ENCODE measurements at places on chromosomes 3 and 15.

DNA sequence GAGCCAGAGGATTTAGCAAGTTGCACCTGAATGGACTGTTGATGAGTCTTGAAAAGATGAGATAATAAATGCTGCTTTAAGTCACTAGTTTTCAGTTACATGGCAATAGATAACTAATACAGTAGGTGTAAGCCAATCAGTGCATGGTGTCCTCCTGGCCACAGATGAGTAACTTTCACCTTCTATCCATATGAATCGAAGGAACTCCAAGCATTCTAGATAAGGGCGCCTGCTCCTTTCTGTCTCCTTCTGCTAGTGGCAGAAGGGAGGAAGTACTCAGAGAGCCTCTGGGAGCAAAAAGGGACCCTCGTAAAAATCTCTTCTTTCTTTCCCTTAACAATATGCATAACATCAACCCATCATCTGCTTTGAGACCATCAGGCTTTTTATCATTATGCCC lies 37.3 kb downstream of the TM6SF1 start:
- no peak for DNase-seq

GRCh38 chr15:80503319-80503952 lies 99.3 kb downstream of the ARNT2 start:
- no peak for DNase-seq

GRCh38 chr3:181892848-181893247 lies 181.1 kb downstream of the SOX2 start:
- DNase-seq: no peak

GRCh38 chr3:142148044-142148791 lies 1.1 kb downstream of the TFDP2 start:
- peak; percentile 37 for DNase-seq

DNA sequence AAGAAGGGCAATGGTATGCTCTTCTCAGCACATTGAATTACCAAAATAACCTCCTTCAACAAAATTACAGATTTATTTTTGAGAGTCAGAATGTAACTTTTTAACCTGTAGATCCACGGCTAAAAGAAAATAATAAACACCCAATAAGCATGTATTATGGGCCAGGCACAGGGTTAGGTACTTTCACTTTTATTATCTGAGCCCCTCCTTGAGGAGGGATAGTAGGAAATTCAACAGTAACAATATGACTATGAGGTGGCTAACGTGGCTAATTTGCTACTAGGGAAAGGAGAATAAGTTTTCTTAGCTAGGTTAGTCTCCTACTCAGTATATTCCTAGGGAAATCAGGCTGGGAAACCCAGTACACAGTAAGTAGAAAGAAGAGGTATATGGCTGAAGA lies 306.9 kb downstream of the GAP43 start:
- DNase-seq: no peak

GRCh38 chr3:57822686-57823085 lies 66.6 kb downstream of the SLMAP start:
- no peak for DNase-seq

GRCh38 chr15:89097313-89097712 lies 9.1 kb downstream of the ABHD2 start:
- no peak for DNase-seq

- no peak for DNase-seq
Observed at GRCh38 chr3:122859021-122859805, 64.3 kb downstream of the SLC49A4 start.

DNA sequence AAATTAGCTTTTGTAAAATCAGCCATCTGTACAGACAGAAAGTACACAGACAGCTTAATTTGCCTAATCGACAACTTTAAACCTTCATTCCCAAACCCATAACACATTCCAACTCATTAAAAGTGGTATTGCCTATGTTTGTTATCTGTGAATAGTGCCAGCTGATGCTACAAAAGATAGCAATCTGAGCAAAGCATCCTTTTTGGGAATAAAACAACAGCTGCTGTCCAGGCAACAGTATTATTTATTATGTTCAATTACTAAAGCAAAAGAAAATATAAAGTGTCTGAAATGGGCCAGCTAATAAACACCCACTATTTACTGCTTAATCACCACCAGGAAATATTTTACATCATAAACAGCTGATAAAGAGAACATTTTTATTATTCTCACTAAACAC lies 134.8 kb upstream of the ABI3BP start:
- DNase-seq: no peak

GRCh38 chr3:184373422-184373821 lies 4.6 kb downstream of the THPO start:
- no peak for DNase-seq

DNA sequence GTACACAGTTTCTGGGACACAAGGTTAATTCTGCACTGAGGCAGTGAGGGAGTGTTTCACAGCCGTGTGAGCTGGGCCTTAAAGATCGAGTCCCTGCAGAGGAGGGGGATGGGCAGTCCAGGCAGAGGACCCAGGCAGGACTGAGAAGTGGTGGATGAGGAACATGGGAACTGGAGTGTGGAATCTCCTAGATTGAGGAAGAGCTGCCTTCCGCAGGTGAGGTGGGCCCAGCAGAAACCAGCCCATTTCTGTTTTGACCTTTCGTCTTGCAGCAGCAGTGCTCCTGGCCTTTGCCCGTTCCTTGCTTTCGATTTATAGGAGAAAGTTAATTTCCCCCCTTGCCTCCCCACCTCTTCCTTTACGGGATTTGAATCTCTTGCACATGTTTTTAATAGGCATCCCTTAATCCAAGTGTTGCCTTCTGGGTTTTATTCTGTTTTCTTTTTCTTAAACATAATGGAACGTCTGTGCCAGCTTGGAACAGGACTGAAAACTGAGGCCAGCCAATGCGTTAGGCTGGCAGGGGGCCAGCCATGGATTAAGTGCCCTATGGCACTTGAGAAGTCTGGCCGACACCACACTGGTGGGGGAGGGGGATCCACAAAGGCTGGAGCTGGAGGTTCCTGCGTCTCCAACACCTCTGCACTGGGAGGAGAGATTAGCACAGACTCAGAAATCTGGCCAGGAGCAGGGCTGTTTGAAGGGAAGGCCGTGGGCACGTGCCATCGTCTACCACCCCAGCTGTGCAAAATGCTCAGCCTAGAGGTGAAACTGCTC lies 78.1 kb downstream of the AAGAB start:
- no peak for DNase-seq

- DNase-seq: peak; percentile 28
Observed at GRCh38 chr15:72770673-72771328, 12.8 kb downstream of the ADPGK start.

GRCh38 chr3:71056327-71056726 lies 527.2 kb downstream of the FOXP1 start:
- no peak for DNase-seq

- no peak for DNase-seq
Observed at GRCh38 chr15:55859681-55860080, 116.7 kb upstream of the PRTG start.

DNA sequence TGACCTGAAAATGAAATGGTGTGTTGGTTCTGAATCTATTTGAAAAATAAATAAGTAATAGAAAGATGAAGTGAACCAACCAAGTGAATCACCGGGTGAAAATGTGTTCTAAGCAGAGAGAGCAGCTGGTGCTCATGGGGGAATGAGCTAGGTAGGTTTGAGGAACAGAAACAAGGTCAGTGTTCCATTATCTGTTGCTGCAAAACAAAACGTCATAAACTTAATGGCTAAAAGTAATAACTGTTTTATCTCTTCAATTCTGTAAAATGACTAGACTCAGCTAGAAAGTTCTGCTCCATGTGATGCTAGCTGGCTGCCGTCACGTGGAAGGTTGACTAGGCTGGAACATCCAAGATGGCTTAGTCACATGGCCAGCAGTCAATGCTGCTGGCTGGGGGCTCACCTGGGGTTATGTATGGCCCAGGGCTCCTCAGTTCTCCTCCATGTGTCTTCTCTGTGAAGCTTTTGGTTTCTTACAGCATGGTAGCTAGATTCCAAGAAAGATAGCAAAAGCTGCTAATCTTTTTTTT lies 13.3 kb upstream of the SH3BP5 start:
- no peak for DNase-seq

- DNase-seq: no peak
Observed at GRCh38 chr3:87361956-87362355, 85.6 kb upstream of the POU1F1 start.

GRCh38 chr15:62663547-62663946 lies 379.0 kb upstream of the TPM1 start:
- DNase-seq: no peak

DNA sequence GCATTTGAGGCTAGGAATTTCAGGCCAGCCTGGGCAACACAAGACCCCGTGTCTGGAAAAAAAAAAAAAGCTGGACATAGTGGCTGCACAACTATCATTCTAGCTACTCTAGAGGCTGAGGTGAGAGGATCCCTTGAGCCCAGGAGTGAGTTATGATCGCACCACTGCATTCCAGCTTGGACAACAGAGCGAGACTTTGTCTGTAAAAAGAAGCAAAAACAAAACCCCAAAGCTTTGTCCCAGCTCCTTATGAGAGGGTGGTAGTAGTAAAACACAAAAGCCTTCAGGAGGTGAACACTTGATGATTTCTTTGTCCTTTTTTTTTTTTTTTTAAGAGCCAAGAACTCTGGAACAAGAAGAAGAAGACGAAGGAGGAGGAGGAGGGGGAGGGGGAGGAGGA lies 1.1 kb upstream of the CD200 start:
- DNase-seq: no peak

- DNase-seq: no peak
Observed at GRCh38 chr15:35979608-35980007, 433.6 kb upstream of the DPH6 start.

- DNase-seq: no peak
Observed at GRCh38 chr3:187858711-187859110, 113.4 kb upstream of the BCL6 start.

DNA sequence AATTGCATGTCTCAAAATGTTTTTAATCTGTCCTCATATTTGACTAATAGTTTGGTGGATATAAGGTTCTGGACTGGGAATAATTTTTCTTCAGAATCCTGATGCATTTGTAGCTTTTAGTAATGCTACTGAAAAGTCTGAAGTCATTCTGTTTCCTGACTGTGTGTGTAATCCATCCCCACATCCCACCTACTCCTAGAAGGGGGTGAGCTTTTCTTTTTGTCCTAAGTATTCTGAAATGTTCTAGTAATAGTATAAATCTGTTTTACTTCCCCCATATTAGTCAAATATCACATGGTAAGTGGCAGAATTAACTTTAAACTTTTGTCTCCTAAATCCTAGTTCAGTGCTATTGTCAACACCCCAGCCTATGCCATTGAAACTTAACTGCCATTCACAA lies 162.8 kb downstream of the GREM1 start:
- no peak for DNase-seq

DNA sequence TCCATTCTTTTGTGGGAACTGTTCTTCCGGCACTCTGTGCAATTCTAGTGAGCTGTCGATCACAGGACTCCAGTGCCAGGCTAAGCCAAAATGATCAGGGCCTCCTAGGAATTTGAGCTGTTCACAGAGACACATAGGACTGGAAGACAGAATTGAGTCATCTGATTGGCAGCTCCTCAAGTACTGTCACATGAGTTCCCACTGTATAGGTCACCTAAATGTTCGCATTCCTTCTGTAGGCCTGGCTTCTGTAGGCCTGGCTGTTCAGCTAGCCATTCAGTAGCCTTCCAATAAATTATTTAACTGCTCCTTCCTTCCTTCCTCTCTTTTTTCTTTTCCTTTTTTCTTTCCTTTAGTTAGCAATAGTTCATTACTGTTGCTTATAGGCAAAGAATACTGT lies 4.3 kb downstream of the PROS1 start:
- peak; percentile 35 for DNase-seq

GRCh38 chr15:70502529-70502928 lies 260.8 kb downstream of the UACA start:
- no peak for DNase-seq

GRCh38 chr3:195119461-195120266 lies 151.3 kb downstream of the XXYLT1 start:
- no peak for DNase-seq

DNA sequence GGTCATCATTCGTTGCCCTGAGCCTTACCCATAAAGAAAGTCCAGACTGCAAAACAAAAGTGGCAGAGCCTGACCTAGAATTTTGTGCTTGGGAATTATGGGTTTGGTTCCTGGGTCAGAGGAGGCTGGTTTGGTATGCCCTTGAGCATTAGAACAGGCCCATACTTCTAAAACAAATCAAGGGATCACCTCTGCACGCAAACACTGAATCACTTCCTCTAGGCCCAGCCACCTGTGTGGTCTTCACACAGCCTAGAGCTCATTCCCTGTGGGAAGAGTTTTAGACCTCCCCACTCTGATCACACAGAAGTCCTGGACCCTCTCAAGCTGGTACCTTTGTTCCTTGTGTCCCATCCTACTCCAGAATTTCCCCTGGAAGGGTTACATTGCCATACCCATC lies 59.4 kb downstream of the B3GNT5 start:
- no peak for DNase-seq

GRCh38 chr3:9276761-9277370 lies 27.4 kb upstream of the SRGAP3 start:
- no peak for DNase-seq

- no peak for DNase-seq
Observed at GRCh38 chr15:84736375-84736774, 12.0 kb upstream of the ZNF592 start.

GRCh38 chr3:133988631-133989161 lies 41.0 kb downstream of the SLCO2A1 start:
- no peak for DNase-seq

GRCh38 chr3:155646669-155647068 lies 98.2 kb downstream of the PLCH1 start:
- no peak for DNase-seq

- peak; percentile 90 for DNase-seq
Observed at GRCh38 chr3:170584585-170585007, 1.3 kb downstream of the SLC7A14 start.

DNA sequence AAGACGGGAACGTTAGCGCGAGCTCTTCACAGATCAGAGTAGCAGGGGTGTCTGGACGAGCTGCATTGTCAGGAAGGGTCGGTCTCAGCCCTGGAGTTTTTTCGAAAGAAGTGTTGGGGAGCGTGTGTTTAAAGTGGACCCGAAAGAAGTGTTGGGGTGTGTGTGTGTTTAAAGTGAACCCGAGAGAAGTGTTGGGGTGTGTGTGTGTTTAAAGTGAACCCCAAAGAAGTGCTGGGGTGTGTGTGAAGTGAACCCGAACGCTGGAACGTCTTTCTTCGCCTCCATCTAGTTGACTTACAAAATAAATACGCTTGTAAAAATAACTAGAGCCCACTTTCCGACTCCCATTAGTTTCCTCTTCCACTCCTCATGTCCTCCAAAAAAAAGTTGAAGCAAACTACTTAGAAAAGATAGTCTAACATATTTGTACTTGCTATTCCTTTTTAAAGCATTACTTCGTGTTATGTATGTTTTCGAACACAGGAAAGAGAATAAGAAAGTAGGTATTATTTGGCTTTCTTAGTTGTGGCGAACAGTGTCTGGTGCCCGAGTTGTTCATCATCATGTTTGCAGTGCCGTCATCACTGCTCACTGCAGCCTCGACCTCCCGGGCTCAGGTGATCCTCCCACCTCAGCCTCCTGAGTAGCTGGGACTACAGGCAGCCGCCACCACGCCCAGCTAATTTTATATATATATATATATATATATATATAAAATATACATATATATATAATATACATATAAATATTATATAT lies 1.0 kb downstream of the LRCH3 start:
- DNase-seq: peak; percentile 66

Data from hematopoietic multipotent progenitor cell treated with erythropoietin and hydrocortisone succinate and interleukin-3 and kit ligand, for 6 days (in vitro differentiated cells).